ENCODE measurements at places on chromosomes 1 and 21. TPM values are rescaled to one million over a fixed set of nuclear protein-coding genes. Genes with fewer than 3 reads are reported as not detected.
A peak's percentile ranks its signal among the peaks of the same experiment; 100 is the strongest.

CRYAA gene
- total RNA-seq: not detected

DNA sequence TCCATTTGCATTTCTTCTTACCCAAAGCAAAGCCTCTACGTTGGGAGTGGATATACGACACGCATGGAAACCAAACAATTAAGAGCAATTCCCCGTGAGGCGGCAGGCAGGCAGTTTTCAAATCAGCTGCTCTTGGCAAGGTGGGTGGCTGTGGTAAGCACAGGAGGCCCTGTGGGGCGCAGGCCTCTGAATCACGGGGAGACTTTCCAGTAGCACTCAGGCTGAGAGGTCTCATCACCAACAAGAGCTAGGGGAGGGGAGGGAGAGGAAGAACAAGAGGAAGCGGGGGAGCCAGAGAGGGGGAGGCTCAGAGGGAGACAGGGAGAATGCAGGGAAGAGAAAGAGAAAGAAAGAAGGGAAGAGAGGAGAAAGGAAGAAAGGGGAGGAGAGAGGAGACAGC, 56.4 kb downstream of the MT1HL1 start:
- no peak overlapping the region for H3K27ac ChIP-seq
- no peaks in the 10 kb centered on the region for H3K27me3 ChIP-seq
- no peaks in the 10 kb centered on the region for H3K36me3 ChIP-seq
- no peak for DNase-seq
- no peak overlapping the region for H3K4me3 ChIP-seq
- H3K4me1 ChIP-seq: no peaks in the 10 kb centered on the region

GRCh38 chr21:42535602-42536171, 22.0 kb downstream of the SLC37A1 start:
- no peaks in the 10 kb centered on the region for H3K27me3 ChIP-seq
- H3K4me3 ChIP-seq: no peak overlapping the region
- peaks cover 17% of the 10 kb centered on the region for H3K4me1 ChIP-seq

RASAL2 gene
- not detected for total RNA-seq

- H3K4me3 ChIP-seq: no peak overlapping the region
- H3K27me3 ChIP-seq: no peaks in the 10 kb centered on the region
- peaks cover 4% of the 10 kb centered on the region for H3K36me3 ChIP-seq
- DNase-seq: peak; percentile 58
Observed at GRCh38 chr1:40532844-40533424, 1.5 kb downstream of the ZNF684 start.

- peaks cover 86% of the 10 kb centered on the region for H3K4me1 ChIP-seq
- peak overlapping the region; percentile 18 for H3K27ac ChIP-seq
- H3K27me3 ChIP-seq: no peaks in the 10 kb centered on the region
Observed at GRCh38 chr1:9680828-9681227, 29.3 kb downstream of the PIK3CD start.

DNA sequence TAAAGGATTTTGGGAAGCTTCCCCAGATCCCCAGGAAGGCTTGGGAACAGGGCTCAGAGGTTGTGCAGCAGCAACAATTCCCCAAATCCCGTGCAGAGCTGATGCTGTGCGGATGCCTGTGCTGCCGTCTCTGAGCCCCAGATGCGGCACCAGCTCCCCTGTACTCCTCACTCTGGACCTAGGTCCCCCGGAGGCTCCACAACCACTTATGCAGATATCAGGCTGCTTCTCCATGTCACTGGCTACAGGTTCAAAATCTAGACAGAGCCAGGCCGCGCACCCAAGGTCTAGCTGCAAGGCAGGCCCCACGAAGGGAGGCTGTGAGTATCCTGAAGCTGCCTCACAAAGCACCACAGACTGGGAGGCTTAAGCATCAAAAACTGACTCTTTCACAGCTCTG, 81.6 kb downstream of the PDE9A start:
- no peaks in the 10 kb centered on the region for H3K27me3 ChIP-seq
- H3K36me3 ChIP-seq: peaks cover 2% of the 10 kb centered on the region
- H3K27ac ChIP-seq: no peak overlapping the region
- H3K4me1 ChIP-seq: peaks cover 55% of the 10 kb centered on the region
- H3K4me3 ChIP-seq: no peak overlapping the region
- DNase-seq: no peak

CELA3B gene
- not detected for total RNA-seq

GRCh38 chr1:115190540-115191170, 101.4 kb upstream of the TSPAN2 start:
- H3K4me1 ChIP-seq: no peaks in the 10 kb centered on the region
- no peak for DNase-seq
- H3K36me3 ChIP-seq: no peaks in the 10 kb centered on the region
- no peak overlapping the region for H3K4me3 ChIP-seq
- H3K27me3 ChIP-seq: no peaks in the 10 kb centered on the region
- H3K27ac ChIP-seq: no peak overlapping the region

Data from CD4-positive, alpha-beta T cell (primary cell).